ENCODE measurements at places on chromosomes 5 and 9. TPM values are rescaled to one million over a fixed set of nuclear protein-coding genes. Genes with fewer than 3 reads are reported as not detected.

DNA sequence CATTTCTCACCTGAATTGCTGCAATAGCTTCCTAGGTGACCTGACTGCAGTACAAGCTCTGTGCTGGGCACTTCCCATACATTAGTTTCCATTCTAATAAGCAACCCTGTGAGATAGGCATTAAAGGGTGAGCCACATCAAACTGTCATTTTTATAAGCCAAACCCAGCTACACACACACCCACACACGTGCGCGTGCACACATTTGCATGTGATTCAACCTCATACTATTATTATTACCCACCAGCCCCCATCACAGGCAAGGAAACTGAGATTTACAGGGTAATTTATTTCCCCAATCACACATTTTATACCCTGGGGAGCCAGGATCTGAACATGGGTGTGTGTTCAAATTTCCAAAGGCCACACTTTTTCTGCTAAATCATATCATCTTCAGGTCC, 93.6 kb downstream of the TTLL11 start:
- no peak for DNase-seq

DNA sequence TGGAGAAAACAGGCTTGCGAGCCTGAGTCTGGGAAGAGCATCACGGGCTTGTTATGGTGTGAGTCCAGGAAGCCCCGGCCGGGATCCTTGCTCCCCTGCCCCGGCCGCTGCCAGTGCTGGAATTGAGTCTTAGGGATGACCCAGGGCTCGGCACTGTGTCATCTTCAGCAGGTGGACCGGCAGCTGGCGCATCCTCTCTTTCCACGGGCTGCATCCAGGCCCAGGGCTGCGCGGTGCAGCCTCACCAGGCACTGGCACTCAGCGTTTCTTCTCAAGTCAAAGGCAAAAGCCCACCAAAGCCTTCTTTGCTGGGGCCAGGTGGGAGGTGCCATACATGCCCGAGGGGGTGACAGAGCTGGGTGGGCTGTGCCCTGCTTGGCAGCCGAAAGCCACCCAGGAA, 46.6 kb downstream of the COL5A1 start:
- peak; percentile 66 for DNase-seq

DNA sequence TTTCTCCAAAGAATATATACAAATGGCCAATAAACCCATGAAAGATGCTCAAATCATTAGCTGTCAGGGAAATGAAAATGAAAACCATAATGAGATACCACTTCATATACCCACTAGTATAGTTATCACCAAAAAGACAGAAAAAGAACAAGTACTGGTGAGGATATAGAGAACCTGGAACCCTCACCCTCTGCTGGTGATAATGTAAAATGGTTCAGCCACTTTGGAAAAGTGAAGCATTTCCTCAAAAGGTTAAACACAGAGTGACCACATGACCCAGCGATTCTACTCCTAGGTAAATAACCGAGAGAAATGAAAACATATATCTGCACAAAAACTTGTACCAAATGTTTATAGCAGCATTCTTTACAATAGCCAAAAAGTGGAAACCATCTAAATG, 72.0 kb downstream of the HSD17B3 start:
- DNase-seq = no peak

DNA sequence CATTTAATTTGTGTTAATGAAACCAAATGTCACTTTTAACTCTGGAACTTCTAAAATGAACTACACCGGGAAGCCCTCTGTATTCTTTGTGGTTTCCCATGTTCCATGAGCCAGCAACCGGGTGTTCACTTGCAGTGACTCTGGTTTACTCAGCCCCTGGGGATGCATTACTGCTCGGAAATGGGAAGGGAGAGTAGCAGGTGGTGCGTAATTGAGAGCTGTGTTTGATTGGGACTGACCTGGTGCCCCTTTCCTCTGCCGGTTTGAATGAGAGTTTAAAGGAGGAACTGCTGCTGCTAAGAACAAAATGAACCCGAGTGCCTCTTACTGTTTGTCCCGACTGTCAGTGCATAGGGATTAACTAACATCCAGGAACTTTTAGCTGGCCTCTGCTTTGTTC, 100.1 kb upstream of the DHFR start:
- no peak for DNase-seq

- no peak for DNase-seq
Observed at GRCh38 chr5:66230551-66230950, 86.5 kb downstream of the SREK1 start.

- DNase-seq = no peak
Observed at GRCh38 chr5:136615251-136616119, 250.1 kb upstream of the TRPC7 start.

GRCh38 chr5:172820046-172820767, 13.8 kb upstream of the ERGIC1 start:
- DNase-seq = peak; percentile 75

DNA sequence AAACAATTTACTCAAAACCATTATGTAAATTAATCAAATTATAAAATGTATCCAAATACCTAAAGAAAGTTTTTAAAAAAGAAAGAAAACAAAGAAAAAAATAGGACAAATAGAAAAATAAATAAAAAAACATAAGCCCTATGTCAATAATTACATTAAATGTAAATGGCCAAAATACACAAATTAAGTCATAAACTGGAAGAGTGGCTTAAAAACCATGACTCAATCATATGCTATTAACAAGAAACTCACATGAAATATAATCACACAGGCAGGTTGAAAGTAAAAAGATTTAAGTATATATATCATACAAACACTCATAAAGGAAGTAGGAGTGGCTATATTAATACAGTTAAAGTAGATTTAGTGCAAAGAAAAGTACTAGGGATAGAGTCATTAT, 95.3 kb downstream of the PRELID2 start:
- no peak for DNase-seq

DNA sequence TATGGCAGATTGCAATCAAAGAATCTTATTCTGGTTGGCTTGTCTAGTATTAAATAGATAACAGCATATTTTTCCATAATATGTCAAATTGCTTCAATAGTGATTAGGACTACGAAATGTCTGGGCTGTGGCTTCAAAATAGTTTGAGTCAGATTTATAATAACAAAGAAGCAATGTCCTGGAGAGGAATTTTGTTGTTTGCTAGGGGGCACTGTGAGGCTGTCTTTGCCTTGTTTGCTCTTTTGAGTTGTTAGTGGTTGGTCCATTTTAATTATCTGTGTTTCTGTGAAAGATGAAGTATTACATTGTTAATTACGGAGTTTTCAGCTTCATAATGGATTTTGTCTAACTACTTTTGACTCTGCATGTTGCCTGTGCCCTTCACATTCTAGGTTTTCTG, 713.6 kb downstream of the TLE4 start:
- no peak for DNase-seq

- no peak for DNase-seq
Observed at GRCh38 chr5:78542321-78542840, 106.2 kb downstream of the LHFPL2 start.

DNA sequence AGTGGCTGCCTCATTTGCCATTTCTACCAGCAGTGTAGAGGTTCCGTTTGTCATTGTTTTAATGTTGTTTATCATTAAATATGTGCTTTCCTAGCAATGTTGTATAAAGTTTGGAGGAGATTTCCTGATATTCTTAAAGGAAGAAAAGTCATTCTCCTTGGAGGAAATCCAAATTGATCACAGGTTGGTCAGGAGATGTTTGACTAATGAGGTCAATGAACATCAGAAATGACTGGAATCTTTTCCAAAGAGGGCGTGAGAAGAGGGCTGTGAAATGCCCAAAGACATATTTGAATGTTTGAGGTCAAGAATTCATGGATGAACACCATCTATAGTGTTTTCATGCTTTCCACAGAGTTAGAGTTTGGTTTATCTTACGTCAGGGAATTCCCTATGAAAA, 471.3 kb downstream of the MAT2B start:
- no peak for DNase-seq

DNA sequence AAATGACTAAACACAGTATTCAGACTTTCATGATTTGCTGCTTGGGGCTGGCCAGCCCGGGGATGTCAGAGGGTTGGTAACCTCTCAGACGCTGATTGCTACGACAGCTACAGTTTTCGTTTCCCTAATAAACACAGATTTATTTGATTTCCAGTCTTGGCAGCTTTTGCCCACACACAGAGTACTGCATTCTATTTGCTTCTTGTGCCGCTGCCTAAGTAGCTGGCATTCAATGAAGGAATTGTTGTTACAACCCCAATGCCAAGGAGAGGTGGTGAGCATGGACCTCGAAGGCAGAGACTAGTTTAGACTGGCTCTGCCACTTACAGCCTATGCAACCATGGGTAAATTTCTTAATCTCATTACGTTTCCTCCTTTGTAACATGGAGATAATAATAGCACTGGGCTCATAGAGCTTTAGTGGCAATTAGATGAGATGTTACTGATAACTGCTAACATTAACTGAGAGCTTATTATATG, 247.1 kb upstream of the PANK3 start:
- DNase-seq = no peak

DNA sequence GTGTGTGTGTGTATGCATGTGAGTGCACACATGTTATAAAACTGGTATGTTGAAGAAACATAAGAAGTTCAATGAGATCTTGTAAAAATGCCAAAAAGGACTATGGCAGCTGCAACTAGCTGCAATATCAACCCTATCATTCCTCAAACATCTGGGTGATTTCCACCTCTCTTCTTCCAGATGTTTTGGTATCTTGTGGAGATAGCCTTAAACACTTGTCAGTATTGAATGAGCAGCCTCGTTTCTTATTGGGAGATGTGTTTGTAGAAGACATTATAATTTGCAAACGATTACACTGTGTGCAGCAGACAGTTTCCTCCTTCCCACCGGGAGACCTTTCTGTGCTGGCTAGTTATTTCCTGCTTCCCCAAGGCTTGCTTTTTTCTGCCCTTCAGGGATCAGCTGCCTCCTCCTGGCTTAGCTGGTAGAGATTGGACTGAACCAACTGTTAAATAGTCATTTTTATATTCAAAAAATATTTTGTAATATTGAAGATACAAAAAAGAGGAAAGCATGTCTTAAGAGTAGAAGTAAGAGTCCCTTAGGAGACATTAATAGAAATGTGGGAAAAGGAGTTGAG, 168.4 kb upstream of the MPDZ start:
- DNase-seq = no peak

DNA sequence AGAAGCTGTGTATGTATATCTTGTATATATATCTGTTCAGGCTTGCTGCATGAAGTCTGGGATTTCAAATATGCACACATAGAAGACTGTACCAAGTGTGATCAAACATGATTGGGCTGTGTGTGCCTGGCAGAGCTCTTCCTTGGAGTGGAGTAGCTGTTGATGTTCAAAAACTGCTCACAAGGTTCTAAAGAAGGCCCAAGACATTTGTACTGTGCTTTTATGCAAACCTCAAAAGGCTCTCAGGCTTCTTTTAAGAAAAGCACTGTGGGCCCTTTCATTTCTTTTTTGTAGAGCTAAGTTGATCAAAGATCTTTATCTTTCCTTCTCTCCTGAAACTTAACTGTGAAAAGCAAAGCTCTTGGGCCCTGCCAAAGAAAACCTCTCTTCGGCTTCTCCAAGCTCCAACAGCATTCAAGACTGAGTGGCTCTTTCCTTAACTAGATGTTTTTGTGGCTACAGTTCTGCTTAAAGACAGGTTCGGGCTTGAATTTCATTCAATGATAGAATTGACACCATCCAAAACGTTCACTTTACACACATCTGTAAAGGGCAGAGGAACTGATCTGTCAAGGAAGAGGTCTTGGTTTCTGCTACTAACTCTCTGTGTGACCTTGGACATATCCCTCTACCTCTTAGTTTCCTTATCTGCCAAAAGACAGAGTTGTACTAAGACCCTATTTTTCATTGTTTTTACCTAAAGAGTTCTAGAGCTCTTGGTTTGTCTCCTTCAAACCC, 105.8 kb upstream of the IL6ST start:
- DNase-seq = no peak

DNA sequence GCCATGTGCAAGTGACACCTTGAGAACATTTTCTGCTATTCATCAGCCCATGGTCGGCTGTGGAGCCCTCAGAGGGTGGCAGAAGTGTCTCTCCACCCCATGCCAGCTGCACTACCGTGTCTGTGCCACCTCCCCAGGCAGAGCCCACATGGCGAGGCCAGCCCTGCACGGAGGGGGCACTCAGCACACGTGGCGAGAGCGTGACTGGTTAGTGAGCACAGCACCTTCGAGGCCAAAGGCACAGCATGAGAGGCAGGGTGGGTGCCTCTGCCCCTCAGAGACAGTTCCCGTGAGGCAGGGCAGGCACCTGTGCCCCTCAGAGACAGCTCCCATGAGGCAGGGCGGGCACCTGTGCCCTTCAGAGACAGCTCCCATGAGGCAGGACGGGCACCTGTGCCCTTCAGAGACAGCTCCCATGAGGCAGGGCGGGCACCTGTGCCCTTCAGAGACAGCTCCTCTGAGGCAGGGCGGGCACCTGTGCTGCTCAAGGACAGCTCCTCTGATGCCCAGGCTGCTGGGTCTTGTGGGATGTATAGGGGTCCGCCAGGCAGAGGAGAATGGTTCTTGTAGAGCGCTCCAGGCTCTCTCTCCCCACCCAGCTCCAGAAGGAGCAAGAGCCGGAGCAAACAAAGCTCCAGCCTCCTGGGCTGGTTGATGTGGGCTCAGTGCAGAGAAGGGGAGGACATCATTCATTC, 179.8 kb upstream of the PPP1R26 start:
- no peak for DNase-seq

GRCh38 chr9:135979547-135980166, 18.5 kb upstream of the UBAC1 start:
- no peak for DNase-seq

GRCh38 chr5:9515436-9515835, 30.4 kb downstream of the SEMA5A start:
- DNase-seq = no peak

- no peak for DNase-seq
Observed at GRCh38 chr5:14850419-14851049, 21.0 kb downstream of the ANKH start.

LHX3 gene
- total RNA-seq = not detected

IFNB1 gene
- not detected for total RNA-seq

KIF24 gene
- total RNA-seq = 0.89 TPM

PFN3 gene
- not detected for total RNA-seq

DOCK8 gene
- total RNA-seq = 2.4 TPM

LCN1 gene
- total RNA-seq = not detected

LCNL1 gene
- total RNA-seq = 5.9 TPM

IFNA21 gene
- total RNA-seq = not detected

All from cardiac septum (tissue), 1 donor.